AG09309 (cell line): ENCODE measurements at places on chromosomes 1 and 21.

DNA sequence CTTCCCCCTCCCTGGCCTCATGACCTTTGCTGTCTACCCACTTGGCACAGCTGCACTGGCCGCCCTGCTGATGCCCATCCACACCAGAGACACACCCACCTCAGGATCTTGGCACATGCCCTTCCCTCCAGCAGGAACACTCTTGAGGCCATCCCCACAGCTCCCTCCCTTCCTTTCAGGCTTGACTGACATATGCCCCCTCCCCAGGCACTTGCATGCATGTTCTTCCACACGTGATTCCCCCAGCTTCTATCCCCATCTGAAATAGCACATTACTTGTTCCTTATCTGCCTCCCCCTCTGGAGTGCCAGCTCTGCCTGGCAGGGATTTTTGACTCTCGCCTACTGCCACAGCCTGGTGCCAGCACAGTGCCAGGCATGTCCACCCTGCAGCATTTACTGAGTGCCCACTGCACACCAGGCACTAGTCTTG lies 98.5 kb upstream of the SLC25A33 start:
- DNase-seq, result no peak

GRCh38 chr1:234704106-234704887 lies 94.3 kb upstream of the IRF2BP2 start:
- DNase-seq, result no peak

- no peak for DNase-seq
These were observed 1.4 kb upstream of the S100A16 start for GRCh38 chr1:153614189-153614900.

- no peak for DNase-seq
These were observed 1.4 kb upstream of the USP1 start for GRCh38 chr1:62435231-62436038.

GRCh38 chr1:97758541-97759057 lies 162.2 kb downstream of the DPYD start:
- no peak for DNase-seq

DNA sequence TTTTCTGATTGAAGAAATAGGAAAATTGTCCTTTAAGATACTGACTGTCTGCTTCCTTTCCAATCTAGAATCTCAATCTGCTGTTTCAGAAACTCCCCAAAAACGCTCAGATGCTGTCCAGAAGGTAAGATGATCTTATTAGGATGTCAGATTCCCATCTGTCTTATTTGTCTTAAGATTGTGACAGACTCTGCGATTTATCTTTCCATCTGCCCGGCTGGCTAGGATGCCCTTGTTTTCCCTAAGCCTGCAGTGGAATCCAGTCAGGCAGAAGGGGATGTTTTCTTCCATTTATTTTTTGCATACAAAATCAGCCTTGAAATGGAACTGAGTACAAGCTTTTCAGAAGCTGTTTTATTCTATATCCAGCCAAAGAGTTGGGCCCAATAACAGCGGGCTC lies 96.5 kb downstream of the FMN2 start:
- DNase-seq, result no peak

DNA sequence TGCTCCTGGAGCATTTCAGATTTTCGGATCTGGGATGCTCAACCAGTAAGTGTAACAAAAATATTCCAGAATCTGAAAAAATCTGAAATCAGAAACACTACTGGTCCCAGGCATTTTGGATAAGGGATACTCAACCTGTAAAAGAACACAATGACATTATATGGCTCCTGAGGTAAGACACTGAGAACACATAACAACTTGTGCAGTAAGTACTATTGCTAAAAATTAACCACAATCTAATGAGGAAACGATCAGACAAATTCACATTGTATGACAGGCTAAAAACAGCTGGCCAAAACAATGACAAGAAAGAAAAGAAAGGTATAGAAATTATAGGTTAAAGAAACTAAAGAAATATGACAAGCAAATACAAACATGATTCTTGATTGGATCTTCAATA lies 54.9 kb downstream of the LTN1 start:
- no peak for DNase-seq

DNA sequence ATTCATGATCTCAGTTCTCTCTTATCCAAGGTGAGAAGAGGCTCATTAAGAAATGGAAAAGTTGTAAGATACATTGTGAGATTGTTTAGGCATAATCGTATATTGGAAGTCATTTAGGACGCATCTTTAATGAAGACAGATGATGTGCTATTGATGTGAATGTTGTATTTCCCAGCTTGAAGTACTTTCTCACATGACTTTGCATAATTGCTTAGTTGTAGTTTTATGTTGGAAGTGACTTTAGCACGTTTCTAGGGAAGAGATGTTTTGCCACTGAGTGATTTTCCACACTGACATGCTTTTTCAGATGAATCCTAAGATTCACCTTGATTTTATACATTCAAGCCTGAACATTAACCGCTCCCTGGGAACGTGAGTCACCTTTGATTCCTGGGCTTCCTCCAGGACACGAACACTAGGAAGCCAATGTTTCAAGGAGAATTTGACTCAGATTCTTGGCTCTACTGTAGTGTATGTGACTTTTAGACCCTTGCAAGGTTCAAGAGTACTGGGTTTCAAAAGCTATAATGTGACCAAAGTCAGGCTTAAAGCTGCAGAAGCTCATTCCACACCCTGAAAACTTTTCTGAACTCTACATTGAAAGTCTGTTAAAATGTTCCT lies 27.9 kb downstream of the ANGEL2 start:
- DNase-seq, result no peak

GRCh38 chr1:152520561-152521090 lies 6.3 kb downstream of the CRCT1 start:
- DNase-seq, result no peak

GRCh38 chr21:39107739-39108138 lies 75.5 kb downstream of the PSMG1 start:
- no peak for DNase-seq

DNA sequence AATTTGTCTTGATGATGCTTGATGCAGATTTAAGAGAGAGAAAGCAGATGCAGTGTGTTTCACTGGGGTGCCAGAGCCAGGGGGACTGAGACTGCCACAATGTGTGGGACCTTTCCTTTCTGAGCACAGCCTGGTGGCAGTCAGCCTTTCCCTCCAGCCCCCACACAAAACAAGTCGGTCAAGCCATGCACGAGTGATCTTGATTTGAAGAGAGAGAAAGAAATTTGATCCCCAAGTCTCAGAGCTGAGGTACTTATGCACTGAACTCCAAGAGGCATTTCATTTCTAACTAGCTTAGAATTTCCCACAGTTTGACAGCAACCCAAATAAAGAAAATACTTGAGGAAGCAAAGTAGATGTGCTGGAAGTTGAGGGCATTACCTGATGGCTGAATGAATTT lies 193.8 kb downstream of the ST6GALNAC3 start:
- DNase-seq, result no peak

- DNase-seq, result no peak
These were observed 45.5 kb upstream of the PLXNA2 start for GRCh38 chr1:208289716-208290115.

DNA sequence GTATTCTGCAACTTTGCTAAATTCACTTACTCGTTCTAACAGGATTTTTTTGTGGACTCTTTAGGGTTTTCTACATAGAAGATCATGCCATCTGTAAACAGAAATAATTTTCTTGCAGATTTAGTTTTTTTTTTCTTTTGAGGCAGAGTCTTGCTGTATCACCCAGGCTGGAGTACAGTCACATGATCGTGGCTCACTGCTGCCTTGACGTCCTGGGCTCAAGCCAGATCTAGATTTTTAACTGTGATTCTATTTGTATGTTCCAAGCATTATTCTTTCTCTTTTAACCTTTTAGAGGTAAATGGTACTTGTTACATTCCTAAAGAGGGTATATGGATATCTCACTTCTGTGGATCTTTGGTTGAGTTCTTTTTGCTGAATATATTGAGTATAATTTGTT lies 18.6 kb downstream of the FABP3 start:
- DNase-seq, result no peak

GRCh38 chr1:71377886-71378285 lies 297.1 kb upstream of the ZRANB2 start:
- no peak for DNase-seq

DNA sequence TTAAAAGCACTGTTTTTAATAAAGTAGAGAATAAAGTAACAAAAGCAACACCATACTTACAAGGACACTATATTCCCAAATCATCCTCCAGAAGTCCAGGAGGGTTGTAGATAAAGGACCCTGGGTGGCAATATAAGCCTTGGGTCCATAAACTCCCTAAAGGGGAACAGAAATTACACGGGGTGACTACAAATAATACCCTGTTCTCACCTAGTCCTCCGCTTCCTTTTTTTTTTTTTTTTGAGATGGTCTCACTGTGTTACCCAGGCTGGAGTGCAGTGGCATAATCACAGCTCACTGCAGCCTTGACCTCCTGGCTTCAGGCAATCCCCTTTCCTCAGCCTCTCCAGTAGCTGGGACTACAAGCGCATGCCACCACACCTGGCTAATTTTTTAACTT lies 13.1 kb downstream of the PTPN22 start:
- DNase-seq, result no peak

- no peak for DNase-seq
These were observed 59.3 kb downstream of the CCDC18 start for GRCh38 chr1:93239863-93240262.
